ENCODE measurements at places on chromosomes 4 and X. TPM values are rescaled to one million over a fixed set of nuclear protein-coding genes. Genes with fewer than 3 reads are reported as not detected.

Gene ARAP2
- total RNA-seq = 201 TPM

Gene LRAT
- total RNA-seq = not detected

Gene ARHGAP24
- total RNA-seq = 32.1 TPM

Gene NHSL2
- 1.3 TPM for total RNA-seq

Gene F8A2
- not detected for total RNA-seq

Gene ETDB
- total RNA-seq = not detected

Gene CFI
- under 0.01 TPM for total RNA-seq

Gene OPHN1
- 2.0 TPM for total RNA-seq

Measured in mononuclear cell (primary cell).